ENCODE measurements at places on chromosomes 16 and 17.

GRCh38 chr16:84740596-84741116, 40.9 kb downstream of the USP10 start:
- no peak for DNase-seq

DNA sequence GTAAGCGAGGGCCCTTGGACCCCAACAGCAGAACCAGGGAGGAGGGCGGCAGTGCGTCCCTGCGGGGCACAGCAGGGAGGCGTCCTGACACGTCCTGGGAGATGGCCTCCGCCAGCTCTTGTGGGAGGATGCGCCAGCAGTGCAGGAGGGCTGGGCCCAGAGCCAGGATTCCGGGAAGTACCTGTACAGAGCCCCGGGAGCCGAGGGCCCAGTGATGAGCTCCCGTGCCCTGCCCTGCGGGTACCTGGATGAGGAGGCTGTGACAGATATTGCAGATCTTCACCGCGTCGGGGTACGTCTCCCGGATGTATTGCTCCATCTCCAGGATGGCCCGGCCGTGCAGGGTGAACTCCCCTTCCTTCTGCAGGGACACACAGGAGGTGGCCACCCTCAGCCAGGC, 23.1 kb downstream of the KDM8 start:
- no peak for DNase-seq

GRCh38 chr17:15885770-15886169, 59.2 kb upstream of the ADORA2B start:
- DNase-seq, result no peak

DNA sequence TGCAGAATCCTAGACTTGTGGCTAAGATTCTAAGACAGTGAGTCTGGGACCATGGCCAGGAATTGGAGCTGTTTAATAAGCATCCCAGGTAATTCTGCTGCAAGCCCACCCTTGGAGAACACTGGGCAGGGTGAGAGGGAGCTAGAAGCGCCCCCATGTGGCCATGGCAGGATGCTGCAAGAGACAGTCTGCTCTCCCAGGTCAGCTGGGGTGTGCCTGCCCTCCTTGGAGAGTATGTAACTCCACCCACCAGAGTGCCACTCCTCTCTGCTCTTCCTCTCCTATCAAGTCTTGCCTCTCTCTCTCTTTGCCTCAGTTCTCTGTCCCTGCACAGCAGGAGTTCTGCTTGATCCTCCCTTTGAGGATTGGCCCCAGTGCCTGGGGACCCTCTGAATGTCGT, 14.9 kb downstream of the RCVRN start:
- DNase-seq, result no peak

GRCh38 chr16:17331071-17331607, 139.6 kb downstream of the XYLT1 start:
- DNase-seq, result no peak

DNA sequence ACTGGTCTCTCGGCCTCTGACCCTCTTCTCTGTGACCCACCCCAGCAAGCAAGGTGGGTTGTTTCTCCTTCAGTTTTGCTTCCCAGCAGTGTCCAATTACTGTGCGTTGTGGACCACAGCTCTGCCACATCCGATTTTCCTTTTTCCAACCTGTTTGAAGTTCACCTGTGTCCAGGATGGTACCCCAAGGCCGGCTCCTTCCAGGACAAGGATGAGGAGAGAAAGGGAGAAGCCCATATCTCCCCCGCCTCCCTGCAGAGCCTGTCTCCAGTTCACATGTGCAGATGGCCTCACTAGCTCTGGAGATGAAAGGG, 13.5 kb downstream of the NMRAL1 start:
- DNase-seq, result no peak

- no peak for DNase-seq
These were observed 117.8 kb downstream of the ADAMTS18 start for GRCh38 chr16:77317059-77317458.

DNA sequence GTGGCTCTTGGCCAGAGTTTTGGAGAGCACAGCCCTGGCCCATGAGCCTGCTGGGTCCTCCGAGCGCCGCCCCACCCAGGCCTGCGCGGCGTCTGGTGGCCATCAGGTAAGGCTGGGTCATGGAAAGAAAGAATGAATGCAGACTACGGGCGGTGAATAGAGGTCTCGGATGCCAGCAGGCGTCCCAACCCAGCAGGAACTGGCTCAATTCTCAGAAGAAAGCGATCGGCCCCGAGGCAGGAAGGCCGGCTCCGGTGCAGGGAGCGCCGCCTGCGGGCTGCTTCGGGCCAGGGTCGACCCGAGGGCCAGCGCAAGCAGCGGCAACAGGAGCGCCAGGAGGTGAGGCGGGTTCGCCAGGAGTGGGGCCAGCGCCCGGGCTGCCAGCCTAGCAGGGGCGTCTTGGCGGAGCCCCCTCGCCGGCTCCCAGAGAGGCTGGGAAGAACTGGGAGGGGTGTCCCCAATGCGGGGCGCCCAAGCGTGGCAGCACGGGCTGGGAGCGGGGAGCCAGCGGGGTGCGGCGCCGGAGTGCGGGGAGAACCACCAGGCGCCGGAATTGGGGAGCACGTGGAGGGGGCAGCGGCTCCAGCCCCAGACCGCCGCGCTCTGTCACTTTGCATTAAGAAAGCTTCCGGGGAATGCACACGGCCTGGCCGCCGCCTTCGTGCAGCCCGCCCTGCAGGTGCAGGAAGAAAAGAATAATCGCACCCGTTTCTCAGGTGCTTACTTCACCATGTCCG, 7.1 kb upstream of the TMC5 start:
- DNase-seq, result no peak

GRCh38 chr17:40363111-40363827, 1.3 kb downstream of the GJD3 start:
- no peak for DNase-seq

DNA sequence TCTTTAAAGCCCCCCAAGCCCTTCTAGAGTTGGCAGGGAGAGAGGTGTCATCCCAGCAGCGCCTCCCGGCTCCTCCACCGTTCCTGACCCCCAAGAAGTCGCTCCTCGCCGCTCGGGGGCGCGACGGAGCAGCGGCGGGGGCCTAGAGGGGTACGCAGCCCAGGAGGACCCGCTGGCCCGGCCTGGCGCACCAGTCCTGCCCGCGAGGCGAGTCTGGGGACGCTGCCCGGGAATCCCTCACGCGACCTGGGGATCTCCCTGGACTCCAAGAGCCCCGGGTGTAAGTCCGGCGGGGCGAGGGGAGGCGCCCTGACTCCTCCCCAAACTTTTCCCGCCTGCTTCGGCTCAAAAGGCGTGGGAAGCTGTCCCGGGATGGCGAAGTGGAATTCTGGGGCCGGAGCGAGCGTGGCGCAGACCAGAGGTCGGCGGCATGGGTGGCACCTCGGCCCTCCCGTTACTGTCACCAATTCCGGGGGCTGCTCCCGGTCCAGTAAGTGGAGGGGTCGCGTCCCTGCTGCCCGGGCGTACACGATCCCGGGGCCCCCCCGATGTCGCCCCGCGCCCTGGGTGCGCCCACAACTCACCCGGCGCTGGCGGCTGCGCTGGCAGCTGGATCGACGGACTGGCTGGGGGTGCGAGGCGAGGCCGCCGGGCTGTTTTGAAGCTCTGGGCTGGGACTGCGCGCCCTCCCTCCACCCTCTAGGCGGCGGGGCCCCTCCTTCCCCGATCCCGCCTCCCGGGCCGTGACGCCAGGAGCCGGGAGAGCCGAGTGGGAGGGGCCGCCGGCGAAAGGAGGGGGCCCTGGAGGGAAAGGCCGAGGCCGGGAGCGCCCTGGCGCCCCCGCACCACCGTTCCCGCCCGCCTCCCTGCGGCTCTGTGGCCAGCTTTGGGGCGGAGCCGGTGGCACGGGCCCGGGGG, at the start of gene EMP2:
TSS of gene EMP2 (minus strand) at position 634 of the 918 bp plus-strand sequence. CDS start 32,981 bp downstream, outside the sequence.
- DNase-seq, result no peak

Data from stimulated activated CD8-positive, alpha-beta memory T cell treated with anti-CD3 and anti-CD28 coated beads, Interleukin-2, amount 100 ng/mL, for 1 hour (primary cell).